ENCODE measurements at places on chromosomes 13 and 19. TPM values are rescaled to one million over a fixed set of nuclear protein-coding genes. Genes with fewer than 3 reads are reported as not detected.
A peak's percentile ranks its signal among the peaks of the same experiment; 100 is the strongest.

DNA sequence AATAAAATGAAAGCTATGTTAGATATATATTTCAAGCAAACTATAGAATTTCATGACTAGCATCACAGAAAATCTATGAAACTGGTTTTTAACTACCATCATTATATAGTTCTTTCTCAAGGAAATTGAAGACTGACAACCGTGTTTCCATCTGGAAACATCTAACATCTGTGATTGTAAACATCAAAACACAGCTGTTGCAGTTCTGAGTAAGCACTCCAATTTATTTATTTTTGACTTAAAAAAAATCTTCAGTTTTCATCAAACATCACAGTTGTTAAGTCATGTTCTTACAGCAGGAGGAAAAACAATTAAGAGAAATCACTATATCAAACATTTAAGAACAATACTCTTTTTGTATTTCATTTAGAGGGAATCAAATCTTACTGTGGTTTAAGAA is 1653.0 kb upstream of the MIR17HG start:
- DNase-seq: no peak

DNA sequence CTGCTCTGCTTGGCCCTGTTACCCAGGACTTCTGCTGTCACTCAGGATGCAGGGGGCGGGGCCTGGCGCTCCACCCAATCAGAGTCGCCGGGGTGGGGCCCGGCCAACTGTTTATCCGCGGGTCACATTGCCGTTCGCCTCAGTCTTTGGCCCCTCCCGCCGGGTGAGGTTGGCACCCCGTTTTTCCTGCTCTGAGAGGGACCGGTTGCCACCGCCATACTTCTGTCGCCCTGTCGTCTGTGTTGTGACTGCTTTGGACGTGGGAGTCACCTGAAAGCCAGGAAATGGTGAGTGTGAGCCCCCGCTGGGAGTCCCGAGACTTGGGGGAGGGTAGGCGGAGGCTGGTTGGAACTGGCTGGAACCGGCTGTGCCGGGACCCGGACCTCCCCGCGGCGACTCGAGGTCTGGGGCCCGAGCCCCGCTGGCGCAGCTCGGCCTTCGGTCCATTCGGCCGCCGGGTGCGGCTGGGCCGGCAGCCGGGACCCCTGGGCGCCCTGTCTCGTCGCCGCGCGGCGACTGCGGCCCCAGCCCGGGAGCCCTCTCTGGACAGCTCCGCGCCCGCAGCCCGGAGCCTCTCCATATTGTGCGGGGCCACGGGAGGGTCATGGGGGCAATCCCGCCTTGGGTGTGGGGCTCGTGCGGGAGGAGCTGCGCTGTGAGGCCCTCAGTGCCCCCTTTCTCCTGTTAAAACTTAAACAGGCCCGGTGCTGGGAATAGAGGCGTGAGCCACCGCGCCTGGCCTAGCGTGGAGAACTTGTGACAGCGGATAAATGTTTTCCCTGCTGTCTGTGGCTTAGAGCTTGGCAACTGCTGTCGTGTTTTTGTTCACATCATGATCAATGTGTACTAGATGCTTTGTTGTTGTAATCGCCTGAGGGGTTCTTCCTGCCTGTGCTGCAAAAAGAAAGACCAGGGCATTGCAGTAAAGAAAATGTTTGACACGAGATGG is at the start of gene ZNF844:
Gene ZNF844, plus strand, starts transcription at position 142 of the 949 bp plus-strand sequence. Its CDS starts 143 bp downstream, at position 285.
- DNase-seq: peak; percentile 51

GRCh38 chr19:3771906-3772455 is at the start of gene RAX2:
Gene RAX2 (minus strand): TSS chr19:3772228. CDS start chr19:3771742, 486 bp downstream.
- no peak for DNase-seq

DNA sequence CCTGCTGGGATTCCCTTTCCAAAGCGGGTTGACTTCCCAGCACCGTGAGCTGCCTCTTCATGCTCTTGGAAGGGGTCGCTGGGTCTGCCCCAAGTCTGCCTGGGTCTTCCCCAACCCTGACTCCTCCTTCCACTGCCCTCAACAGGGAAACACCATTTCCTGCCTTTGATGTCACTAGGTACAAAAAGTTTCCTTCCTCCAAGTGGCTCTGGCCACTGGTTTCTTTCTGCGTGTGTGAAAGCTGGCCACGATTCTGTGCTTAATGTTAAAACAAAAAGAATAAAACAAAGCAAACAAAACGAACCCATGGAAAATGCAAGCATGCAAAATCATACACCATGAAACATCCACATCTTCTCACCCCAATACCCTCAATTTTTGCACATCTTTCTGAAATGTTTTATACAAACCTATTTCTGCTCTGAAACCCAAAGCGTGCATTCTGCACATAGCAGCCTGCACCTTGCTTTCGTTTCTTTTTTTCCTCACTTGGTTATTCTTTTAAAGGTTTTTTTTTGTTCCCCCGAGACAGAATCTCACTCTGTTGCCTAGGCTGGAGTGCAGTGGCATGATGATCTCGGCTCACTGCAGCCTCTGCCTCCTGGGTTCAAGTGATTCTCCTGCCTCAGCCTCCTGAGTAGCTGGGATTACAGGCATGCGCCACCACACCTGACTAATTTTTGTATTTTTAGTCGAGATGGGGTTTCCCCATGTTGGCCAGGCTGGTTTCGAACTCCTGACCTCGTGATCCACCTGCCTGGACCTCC is 12.5 kb upstream of the TNFSF9 start:
- peak; percentile 64 for DNase-seq

DNA sequence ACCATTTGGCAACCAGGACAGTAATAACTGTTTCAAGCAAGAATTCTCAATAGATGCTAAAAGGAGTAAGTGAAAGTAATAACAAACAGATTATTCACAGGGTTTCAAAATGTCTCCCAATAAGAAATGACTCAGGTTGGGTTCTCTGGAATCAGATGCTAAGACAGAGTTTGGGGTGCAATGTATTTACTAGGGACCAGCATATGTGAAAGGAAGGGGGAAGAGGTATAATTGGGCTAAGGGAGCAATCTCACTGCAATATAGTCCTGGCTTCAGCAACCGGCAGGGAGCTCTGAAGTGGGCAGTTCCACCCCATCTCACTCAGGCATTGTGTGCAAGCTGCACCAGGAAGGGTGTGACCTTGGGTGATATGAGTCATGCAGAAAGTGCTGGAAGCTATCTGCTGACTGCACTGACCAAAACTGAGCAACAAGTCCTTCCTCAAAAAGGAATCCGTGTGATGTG is 23.4 kb downstream of the ZDHHC20 start:
- DNase-seq: no peak

DNA sequence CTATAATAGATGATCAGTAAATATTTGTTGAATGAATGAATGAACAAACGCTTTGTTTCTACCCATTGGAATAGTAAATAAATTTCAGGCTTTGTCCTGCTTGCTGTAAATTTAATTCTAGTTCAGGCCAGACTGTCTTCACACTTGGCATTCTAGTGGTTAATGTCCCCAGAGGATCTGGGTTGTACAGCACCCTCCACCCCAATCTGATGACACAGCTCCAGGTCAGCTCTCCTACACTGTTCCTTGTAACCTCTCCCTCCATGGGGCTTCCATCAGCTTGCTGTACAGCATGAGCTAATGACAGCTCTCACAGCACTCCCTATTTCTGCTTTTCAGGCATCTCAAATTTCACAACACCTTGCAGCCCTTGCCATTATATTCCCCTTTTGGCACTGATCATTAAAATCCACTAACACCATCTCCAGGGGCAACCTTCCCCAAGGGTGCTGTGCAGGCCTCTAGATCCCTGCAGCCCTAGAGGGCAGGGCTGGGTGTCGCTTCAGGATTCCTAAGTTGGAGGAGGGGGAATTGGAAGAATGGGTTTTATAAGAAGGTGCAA is 12.7 kb upstream of the KL start:
- DNase-seq: no peak

DNA sequence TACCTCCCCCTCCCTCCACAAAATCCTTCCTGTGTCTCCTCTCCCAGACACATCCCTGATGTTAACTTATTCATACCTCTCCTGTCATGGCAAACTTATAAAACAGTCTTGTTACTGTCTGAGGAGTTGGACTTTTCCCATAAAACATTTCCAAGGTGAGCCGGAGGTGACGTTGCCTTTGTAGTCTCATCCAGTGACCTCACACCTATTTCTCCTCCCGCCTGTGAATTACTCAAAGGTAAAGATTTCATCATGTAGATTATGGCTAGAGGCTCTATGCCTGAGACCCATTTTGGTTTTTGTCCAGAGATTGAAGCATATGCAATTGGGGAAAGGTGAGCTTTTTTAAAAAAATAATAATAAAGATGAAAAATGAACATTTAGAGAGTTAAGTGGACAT is 529.0 kb downstream of the MYO16 start:
- no peak for DNase-seq

GRCh38 chr13:110636701-110637201 is 21.4 kb downstream of the NAXD start:
- no peak for DNase-seq

- no peak for DNase-seq
Measured at GRCh38 chr13:72851678-72852014, 69.7 kb downstream of the PIBF1 start.

DNA sequence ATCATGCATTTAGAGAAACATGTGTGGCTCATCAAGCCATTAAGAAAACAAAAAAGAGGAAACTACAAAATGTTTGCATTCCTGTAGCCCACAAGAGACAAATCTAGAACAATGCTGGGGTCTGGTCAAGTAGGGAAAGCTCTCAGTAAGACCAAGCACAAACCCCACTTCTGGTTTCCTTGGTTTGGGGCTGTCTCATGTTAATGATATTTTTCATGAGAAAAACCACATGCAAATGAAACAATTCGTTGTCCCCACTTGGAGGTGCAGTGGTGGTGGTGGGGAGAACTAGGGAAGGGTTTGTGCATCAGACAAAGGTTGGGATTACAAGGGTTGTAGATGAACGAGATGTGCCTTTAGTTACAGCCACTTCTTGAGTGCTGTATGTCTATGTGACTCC is 7.0 kb upstream of the RB1 start:
- no peak for DNase-seq

DNA sequence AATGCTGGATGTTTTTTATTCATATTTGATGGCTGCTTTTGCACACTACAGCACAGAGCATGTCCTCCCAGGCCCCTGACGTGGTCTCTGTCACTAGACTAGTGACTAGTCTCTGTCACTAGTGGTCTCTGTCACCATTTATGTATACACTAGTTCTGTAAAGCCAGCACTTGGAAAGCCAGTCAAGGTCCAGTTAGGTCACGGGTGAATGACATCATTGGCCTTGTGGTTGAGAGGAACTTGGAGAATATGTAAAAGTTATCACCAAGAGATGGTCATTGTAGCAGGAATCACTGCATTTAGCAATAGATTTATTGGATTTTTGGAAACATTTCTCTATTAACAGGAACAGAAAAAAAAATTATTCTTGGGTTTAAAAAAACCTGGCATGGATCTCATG is 72.9 kb downstream of the SHISA2 start:
- no peak for DNase-seq

GRCh38 chr19:41588497-41589209 is 12.7 kb downstream of the CEACAM21 start:
- DNase-seq: peak; percentile 40

DNA sequence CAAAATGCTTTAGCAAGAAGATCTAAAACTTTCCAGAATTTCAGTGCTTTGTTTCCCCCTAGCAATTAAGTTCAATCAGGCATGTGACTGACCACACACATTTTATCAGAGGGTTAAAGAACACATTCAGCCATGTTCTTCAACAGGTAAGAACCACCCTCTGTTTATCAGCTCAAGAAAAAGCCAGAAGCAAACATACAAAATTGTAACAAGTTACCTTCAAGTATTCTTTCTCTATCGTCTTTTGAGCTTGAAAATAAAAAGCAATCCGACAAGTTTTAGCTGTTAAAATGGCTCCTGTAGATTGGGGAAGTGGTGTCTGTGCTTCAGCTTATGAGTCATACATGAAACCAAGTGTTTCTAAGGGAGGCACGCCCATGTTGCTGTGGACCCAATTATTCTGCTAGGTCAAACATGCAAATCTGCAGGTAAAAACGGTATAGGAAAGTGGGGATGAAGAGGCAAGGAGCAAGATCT is at the start of gene ELF1:
Gene ELF1, minus strand, starts transcription at position 306 of the 477 bp plus-strand sequence. CDS start 37,262 bp downstream, outside the sequence.
- peak; percentile 50 for DNase-seq

GRCh38 chr13:43315522-43315921 is 292.1 kb downstream of the DNAJC15 start:
- no peak for DNase-seq

- DNase-seq: no peak
Measured at GRCh38 chr13:37960427-37960826, 90.9 kb upstream of the TRPC4 start.

DNA sequence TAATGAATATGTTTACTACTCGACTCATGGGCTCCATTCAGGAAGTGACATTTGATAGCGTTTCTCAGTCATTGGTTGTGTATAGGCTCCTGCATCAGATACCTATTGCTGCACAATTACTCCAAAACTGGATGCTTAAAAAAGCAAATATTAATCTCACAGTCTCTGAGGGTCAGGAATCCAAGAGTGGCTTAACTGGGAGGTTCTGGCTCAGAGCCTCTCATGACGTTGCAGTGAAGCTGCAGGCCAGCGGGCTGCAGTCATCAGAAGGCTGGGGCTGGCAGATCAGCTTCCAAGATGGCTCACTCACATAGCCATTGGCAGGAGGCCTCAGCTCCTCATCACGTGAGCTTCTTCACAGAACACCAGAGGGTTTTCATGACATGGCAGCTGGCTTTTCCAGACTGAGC is 525.1 kb upstream of the NBEA start:
- DNase-seq: no peak

GRCh38 chr13:79703772-79704171 is 222.8 kb downstream of the NDFIP2 start:
- DNase-seq: no peak

DNA sequence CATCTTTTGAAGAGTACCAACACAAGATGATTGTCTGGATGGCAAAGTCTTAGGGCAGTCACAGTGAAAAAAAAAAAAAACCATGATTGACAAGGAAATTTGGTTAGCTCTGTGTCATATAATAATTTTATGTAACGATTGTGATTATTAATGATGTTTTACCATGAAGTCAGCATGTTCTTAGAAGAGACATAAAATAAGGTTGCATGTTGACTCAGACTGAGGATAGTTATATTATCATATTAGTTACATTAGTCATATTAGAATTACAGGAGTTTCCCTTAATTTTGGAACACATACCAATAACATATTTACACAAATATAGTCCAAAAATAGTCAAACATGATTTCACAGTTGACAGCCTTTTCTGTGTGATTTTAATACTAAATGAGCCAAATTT is 5.7 kb downstream of the ZNF431 start:
- no peak for DNase-seq

DNA sequence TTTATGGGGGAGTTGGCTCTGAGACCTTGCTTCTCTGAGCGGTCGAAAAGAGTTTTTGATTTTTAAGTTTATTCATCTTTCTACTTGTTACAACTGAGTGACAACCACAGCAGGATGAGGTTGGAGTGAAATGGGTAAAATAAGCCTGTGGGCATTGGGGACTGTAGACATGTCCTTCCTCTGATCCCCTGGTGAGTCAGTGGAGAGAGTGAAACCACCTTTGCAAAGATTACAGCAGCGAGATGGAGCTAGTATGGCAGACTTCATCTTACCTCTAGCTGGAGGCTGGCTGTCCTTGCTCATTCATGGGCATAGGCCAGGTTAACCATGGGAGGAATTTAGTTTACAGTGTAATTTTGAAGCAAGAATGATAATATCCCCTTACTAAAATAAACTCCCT is 30.9 kb upstream of the PSG9 start:
- DNase-seq: no peak

GRCh38 chr19:49113762-49114629 is at the start of gene LIN7B:
Gene LIN7B (plus strand): TSS chr19:49114370. CDS start chr19:49114405, 35 bp downstream.
- DNase-seq: peak; percentile 54

The LIN37 gene
- 6.0 TPM for total RNA-seq

The PROZ gene
- total RNA-seq: not detected

The PEPD gene
- total RNA-seq: 23.0 TPM

The DIRAS1 gene
- total RNA-seq: not detected

The GNG7 gene
- 5.2 TPM for total RNA-seq

The DIS3 gene
- total RNA-seq: 47.9 TPM

The RYR1 gene
- 0.20 TPM for total RNA-seq

The RASAL3 gene
- total RNA-seq: 92.8 TPM

The KIR3DL1 gene
- total RNA-seq: not detected

Data from CD4-positive, alpha-beta T cell (primary cell).